ENCODE measurements at places on chromosomes 2 and 18.

DNA sequence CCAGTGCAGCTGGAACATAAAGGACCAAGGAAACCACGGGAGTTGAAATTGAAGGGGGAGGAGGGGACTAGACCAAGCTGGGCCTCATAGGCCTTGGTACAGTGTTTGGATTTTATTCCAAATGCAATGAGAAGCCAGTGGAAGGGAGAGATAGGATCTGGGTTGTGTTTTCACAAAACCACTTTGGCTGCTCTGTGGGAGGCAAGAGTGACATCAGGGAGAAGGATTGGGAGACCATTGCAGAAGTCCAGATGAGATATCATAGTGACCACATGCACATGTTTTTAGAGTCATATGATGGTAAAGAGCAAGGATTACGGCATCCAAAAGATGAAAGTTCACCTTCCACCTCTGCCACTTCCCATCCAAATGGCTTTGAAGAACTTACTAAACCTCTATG is 210.2 kb downstream of the PAX3 start:
- DNase-seq: no peak

DNA sequence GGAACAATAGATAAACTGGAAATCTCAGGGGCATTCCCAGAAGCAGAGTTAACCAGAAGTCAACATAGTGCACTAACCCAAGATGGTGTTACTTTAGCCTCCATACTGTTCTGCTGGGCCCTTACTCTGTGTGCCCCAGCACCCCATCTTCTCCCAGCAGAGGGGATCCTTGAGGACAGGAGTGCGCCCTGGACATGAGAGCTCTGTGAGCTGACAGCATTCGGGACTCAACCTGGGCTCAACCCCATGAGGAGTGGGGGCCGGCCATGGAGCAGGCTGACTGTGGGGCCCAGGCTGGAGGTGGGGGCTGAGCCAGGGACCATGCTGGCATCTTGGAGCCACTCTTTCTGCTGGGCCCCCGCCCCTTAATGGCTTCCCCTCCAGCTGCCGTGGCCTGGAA is 156.3 kb upstream of the HS6ST1 start:
- DNase-seq: no peak

DNA sequence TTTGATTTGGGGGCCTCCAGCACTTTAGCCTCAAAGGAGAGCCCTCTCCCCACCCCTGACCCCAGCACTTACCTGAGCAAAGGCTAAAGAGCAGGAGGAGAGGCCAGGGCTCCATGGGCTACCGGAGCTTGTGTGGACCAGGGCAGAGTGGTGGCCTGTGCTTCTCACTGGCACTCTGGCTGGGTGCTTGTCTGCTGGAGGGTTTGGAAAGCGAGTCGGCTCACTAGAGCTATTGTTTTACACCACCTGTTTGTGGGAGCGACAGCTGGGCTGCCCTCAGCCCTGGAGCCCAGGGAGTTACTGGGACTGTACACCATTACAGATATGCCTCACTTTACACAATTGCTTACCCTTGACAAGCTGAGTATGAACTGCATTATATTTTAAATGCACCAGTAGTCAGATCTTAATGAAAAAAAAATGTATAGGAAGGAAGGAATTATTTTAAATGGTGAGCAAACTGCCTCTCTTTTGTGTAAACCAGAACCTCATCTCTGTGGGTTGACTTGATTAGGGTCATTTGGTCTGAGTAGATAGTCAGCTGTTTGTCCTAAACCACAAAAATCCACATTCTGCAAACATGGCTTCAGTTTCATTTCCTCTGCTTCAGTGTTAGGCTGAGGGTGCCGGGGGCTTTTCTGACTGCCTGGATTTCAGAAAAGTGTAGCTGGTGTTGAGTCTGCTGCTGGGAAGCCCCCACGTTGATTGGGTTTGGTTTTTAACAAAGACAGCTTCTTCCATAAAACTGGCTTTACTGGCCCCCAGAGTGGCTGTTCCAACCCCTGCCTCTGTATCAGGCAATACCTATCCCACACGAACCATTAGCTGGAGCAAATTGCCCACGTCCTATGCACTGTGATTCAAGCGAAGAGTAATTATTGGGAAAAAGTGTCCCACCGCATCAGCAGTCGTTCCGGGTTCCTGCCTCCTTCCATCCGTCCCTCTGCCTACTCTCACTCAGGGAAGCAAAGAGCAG is at the start of gene CHRNA1:
Gene CHRNA1 (minus strand): TSS at position 193 of the 976 bp plus-strand sequence. CDS start 78 bp downstream, at position 115.
- DNase-seq: no peak

DNA sequence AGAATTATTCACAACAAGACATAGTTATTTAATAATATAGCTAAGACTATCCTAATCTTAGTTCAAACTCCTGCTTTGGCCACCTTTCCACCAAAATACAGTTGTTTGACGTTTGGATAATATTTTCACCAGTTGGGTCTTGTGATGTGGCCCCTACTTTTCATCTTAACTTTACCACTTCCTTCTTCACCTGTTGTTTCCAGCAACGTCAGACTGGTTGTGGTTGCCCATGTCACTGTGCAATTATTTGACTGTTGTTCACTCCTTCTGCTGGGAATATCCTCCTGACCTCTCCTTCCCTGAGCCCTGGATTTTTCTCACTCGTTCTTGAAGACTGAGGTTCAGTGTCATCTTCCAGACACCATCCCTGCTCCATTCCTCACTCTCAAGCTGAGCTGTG is 132.2 kb upstream of the RASGRP3 start:
- DNase-seq: no peak

- no peak for DNase-seq
These were observed 103.9 kb downstream of the VIT start for GRCh38 chr2:36800381-36800780.

DNA sequence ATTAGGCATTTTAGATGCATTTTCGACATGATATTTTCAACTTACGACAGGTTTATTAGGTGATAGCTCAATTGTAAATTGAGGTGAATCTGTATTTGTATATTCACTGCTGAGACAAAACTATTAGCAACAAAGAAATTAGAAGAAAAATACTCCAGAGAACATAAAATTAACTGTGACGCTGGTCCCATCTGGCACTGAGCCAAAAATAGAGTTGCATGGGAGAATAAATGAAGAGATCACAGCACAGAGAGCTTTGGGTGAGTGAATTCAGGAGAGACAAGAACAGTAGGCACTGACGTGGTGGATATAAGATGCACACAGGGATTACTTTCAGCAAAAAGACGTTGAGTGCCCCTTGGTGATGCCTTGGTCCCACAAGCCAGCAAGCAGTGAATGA is 306.2 kb upstream of the RAB6C start:
- no peak for DNase-seq

DNA sequence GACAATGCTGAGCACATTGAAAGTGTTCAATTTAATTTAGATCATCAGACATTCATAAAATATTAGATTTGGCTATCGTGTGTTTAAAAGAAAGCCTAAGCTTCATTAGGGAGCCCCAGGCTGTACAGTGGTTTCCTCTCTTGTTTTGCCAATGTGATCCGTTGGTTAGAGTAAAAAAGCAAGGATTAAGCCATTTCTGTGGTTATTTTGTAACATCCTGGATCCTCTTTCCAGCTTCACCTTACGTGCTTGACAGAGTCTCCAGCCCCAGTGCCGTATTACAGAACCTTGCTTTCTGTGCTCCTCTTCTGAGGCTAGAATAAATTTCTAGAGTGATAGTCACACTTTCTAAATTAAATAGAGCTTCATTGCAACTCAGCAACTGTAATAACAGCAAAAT is 289.3 kb upstream of the LINC00305 start:
- peak; percentile 79 for DNase-seq

- DNase-seq: no peak
These were observed 854 bp downstream of the GPR155 start for GRCh38 chr2:174485788-174486562.

- DNase-seq: peak; percentile 10
These were observed 61.4 kb downstream of the SOS1 start for GRCh38 chr2:39059366-39059952.

GRCh38 chr2:170966648-170967396 is 37.8 kb downstream of the GORASP2 start:
- DNase-seq: no peak

DNA sequence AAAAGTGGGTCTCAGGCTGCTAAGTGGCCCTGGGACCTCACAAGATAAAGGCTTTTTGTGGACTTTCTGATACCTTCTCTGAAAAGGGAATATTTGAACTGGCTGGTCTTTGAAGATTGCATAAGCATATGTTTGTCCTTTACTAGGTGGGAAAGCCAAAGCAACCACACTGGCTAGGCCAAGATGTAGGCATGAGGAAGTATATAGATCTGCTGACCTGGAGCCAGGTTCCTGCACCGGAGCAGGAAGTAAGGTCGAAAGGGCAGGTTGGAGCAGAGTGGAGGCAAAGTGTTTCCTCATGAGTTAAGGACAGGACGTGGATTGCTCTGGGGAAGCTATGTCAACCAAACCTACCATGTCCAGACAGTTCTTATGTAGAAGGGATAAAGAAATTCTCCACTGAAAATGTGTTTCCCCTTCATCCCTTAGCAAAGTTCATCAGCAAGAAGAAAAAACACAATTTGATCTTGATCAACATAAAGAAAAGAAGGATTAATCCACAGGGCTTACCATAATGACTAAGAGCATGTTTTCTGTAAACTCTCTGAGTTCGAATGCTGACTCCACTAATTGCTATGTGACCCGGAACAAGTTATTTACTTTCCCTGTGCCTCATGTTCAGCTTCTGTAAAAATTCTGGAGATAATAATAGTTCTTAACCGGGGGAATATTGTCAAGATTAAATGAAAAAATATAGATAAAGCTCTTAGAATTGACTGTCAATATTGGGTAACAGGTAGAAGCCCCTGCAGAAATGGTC is 156.1 kb upstream of the SRD5A2 start:
- no peak for DNase-seq

GRCh38 chr2:122451040-122451439 is 695.6 kb downstream of the TSN start:
- DNase-seq: no peak

DNA sequence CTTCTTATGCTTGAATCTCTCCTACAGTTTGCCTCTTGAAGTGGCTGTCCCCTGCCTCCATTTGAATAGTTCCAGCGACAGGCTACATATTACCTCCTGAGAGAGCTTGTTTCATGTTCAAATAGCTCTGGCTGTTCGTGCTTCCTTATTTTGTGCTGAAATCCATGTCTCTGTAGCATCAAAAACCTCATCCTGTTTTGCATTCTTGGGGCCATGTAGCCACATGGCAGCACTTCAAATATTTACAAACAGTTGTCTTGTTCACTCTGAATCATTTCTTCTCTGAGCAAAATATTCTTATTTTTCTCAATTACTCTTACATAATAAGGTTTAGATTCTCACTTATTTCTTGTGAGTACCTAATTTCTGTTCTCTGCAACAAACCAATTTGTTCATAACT is 1243.1 kb upstream of the NXPH2 start:
- no peak for DNase-seq

DNA sequence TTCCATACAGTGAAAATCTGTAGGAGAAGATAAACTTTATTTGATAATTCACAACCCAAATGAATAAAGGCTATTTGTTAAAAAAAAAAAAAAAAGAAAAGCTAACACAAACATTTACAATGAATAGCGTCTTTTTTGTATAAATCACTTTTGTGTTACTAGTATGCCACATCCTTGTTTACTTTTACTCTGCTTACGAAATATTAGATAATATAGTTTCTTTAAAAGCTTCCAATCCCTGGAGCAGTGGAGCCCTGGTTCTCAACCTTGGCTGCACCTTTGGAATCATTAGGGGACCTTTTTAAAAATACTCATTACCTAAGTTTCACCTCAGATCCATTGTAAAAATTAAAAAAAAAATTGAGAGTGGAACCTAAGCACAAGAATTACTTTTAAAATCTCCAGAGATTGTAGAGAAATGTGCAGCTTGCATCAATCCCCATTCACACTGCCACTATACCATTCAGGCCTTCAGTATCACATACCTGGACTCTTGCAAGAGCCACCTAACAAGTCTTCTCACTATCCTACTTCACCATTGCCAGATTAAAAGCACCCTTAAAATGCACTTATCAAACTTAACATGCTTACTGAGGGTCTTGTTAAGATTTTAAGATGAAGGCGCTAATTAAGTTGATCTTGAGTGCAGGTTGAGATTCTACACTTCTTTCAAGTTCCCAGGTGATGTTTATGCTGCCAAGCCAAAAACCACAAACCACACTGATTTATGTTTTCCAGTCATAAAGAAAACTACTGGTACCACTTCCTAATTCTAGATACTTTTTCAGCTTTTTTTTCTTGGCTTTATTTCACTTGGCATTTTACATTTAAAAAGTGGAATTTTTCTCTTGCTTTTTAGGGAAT is 59.7 kb upstream of the ZC3H15 start:
- DNase-seq: no peak

Measured in GF-D8 (cell line).